Left renal pelvis (tissue), 4 donors: ENCODE measurements at places on chromosomes 7 and 10. TPM values are rescaled to one million over a fixed set of nuclear protein-coding genes. Genes with fewer than 3 reads are reported as not detected.

DNA sequence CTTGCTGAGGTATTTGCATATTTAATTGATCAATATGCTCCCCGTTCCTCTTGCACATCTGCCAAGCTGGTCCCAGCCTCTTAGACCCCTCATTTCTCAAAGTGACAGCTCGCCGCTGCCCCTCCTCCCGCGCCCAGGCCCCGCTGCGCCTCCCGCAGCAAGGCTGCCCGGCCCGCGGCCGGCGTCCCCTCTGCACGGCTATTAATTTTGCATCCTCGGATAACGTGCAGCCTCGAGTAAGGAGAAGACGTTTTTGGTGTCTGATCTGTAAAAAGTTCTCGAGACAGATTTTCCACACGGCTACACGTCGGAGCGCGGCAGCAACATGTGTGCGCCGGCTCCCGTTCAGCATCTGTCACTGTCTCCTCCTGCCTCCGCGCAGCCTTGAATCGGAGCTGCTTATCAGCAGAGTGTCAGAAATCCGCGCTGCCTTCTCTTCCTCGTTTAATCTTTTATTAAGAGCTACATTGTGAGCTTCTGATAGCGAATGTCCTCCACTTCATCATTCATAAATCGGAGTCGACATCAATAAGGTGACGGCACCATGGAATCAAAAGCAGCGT lies 65.3 kb downstream of the EBF3 start:
- DNase-seq = no peak

GRCh38 chr7:97215556-97215955 lies 98.1 kb downstream of the SDHAF3 start:
- DNase-seq = no peak

GRCh38 chr7:1940863-1941262 lies 270.8 kb downstream of the ELFN1 start:
- DNase-seq = no peak

- DNase-seq = no peak
These were observed 212.8 kb downstream of the PTEN start for GRCh38 chr10:88076027-88076880.

DNA sequence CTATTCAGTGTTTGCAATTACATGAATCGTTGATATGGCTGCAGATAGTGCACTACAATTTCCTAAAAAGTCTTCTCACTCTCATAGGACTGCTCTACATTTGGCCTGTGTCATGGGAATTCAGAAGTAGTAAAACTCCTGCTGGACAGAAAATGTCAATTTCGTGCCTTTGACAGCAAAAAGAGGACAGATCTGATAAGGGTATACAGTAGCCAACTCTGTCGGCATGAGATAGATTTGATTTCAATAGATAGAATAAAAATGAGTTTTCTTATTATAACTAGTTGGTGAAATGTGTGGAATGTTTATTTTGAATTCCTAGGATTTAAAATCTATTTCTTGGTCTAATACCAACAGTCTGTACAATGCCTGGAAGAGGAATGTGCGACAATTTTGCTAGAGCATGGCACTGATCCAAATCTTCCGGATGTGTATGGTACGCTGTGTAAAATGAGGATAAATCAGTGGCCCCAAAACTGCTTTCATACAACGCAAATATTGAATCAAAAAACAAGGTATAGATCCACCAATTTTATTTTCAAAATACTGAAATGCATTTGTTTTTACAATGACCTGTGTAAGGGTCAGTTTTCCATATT lies 133.5 kb upstream of the CDK13 start:
- DNase-seq = no peak

DNA sequence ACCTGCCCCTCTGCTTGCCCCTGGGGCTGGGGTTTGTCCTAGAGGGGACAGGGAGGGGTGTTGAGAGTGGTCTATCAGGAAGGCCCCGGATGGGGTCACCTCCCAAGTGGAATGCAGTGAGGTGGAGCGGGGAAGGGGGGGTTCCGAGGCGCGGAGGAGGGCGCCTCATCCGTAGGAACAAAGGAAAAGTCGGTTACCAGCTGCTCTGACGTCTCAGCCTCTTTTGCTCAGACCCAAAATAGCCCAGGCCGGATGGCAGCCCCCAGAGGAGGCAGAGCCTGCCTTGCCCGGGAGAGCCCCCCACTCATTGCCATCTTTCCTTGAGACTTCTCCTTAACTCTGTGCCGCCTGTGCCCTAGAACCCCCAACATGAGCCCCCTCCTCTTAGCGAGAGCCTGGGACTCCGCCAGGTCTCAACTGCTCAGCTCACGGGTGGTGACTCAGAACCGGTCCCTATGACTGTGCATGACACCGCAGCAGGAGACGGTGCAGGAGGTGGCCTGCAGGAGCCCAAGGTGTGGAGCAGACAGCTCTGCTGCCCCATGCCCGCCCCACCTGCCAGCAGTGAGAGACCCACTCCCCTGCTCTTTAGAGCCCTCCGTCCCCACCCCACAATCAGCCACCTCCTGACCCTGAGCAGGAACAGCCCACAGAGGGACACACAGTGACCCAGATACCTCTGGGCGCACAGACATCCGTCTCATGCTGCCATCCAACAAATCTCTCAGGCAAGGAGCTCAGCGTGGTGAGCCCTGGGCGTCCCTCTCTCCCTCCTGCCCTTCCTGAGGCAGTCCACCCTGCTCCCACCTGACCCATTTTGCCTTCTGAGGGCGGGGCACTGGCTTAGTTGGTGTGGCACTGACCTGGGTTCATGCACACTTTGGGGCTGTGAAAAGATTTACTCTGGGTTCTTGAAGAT lies 13.1 kb downstream of the STX1A start:
- DNase-seq = no peak

- DNase-seq = no peak
These were observed 55.1 kb upstream of the PPIF start for GRCh38 chr10:79292026-79292766.

GRCh38 chr10:30694518-30695228 lies 65.1 kb upstream of the LYZL2 start:
- DNase-seq = no peak

DNA sequence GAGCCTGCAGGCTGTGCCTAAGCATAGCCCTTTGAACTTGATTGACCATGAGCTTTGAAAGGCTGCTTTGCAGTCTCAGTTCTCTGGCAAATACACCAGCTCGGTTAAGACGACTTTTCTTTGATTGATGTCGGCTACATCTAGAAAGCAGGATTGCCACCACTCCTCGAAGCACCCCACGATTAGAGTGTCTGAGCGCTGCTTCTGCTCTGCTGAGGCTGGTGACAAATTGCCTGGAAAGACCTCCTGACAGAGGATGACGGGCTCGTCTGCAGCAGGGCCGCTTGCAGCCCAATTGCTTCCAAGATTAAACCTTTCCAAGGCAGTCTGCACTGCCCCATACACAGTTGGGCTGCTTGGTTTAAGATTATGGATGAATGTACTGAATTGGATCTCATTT lies 182.0 kb downstream of the CUX1 start:
- DNase-seq = no peak

GRCh38 chr10:21860718-21861117 lies 142.8 kb downstream of the DNAJC1 start:
- DNase-seq = no peak

- DNase-seq = no peak
These were observed 11.1 kb downstream of the MAFK start for GRCh38 chr7:1541431-1542162.

GRCh38 chr7:52995676-52996075 lies 39.8 kb upstream of the POM121L12 start:
- DNase-seq = no peak

DNA sequence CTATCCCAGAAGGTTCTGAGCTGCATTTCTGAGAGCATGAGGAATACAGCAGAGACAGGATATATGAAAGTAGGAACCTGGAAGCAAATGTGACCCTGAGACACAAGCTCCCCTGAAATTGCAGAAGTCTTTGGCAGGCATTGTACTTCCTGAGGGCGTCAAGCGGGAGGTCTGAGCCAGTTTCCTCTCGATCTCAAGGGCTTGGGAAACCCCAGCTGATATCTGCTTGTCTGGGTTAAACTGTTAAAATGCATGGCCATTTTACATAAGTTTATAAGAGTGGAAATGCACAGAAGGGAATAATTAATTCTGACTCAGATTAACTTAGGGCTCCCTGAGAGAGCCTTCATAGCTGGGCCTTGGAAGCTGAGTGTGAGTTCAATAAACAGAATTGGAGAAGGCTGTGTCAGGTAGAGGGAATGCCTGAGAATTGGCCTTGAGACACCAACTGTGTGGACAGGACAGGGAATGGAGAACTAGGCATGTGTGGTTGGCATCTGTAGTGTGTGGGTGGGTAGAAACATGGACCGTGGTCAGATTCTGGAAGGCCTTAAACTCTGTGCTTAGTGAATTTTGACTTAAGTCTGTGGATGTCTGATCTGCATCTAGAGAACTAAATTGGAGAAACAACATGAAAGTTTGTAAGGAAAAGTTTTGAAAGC lies 53.3 kb downstream of the WIPF3 start:
- DNase-seq = no peak

DNA sequence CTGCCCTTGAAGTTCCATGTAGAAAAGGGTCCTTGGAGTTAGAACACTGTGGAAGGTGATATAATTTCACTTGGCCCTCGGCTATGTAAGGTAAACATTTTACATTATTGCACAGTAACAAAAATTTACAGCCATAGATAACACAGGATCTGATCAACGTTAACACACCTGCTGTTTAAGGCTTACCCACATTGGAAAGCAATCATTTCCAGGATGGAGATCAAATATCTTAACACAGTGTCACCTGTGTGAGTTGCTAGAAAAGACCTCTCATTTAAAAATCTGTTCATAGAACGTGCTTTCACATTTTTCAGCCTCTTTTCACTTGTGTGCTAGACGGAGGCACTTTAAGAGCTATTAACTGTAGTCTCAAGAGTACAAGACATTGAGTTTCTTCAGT lies 1.9 kb downstream of the TMEM229A start:
- no peak for DNase-seq

DNA sequence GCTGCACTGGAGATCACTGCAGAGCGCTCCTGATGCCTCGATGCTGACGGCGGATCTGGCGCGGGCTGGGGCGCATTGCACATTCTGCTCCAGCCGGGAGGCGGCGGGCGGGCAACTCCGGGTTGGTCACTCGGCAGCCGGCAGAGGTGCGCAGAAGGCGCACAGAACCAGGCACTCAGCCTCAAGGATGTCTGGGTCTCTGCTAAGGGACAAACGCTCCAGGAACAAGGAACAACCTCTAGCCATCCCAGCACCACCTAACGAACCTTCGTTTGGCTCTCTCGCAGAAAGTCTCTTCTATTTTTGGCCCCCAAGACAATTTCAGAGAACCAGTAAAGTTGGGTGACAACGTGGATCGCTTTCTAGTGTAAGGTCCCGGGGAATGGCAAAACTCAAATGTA lies 254.6 kb downstream of the OTUD1 start:
- DNase-seq = peak; percentile 10

DNA sequence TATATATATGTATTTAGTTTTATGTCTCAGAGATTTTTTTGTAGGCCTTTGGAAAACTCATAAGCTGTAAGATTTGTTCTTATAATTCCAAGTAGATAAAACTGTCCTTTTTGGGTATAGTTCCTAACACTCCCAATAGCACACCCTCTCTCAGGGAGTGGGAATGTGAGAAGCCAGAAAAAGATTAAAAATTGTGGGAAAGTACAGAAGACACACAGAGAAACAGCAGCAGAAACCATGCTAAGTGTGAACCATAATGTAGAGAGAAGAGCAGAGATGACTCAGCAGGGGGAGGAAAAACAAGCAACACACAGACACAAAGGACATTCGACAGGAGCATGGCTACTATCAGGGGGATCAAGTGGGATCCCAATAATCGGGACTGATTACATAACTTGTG lies 401.6 kb downstream of the MAGI2 start:
- no peak for DNase-seq

- DNase-seq = no peak
These were observed 40.0 kb downstream of the SYPL1 start for GRCh38 chr7:106071999-106072714.

DNA sequence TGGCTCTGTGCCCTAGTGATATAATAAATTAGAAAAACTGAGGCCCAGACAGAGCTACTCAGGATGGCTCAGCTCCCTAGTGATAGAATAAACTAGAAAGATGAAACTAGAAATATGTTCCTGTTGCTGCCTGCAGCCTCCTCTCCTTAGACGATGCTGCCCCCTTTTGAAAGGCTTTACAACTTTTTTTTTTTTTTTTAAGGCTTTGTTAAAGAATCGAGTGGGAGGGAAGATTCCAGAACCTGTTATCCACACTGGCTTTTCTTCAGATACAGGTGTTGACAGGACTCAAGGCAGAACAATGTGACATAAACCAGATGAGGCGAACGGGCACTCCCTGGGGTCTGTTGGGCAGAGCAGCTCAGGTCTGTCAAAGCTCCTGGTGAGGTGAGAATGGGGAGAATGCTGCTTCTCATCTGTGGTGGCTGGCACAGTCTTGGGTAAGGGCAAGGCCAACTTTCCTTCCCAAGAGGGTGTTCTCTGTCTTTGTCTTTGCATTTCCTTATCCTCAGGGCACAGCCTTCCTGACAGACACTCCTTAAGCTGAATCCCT lies 175.1 kb downstream of the COBL start:
- DNase-seq = no peak

DNA sequence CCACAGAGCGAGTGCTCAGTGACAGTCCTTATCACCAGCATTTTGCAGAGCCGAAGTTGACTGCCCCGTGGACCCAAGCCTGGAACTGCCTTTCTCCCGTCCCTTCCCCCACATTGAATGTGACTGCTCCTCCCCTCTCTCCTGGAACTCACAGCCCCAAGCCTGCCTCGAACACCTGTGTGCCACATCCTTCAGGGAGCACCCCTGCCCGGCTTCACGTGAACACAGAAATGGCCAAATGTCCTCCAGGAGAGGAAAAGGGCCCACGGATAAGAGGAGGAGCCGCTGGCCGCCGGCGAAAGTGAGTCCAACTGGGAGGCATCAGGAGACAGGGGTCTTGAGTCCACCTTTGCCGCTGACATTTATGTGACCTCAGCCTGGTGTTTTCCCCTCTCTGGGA lies 16.2 kb downstream of the STX1A start:
- DNase-seq = no peak

DNA sequence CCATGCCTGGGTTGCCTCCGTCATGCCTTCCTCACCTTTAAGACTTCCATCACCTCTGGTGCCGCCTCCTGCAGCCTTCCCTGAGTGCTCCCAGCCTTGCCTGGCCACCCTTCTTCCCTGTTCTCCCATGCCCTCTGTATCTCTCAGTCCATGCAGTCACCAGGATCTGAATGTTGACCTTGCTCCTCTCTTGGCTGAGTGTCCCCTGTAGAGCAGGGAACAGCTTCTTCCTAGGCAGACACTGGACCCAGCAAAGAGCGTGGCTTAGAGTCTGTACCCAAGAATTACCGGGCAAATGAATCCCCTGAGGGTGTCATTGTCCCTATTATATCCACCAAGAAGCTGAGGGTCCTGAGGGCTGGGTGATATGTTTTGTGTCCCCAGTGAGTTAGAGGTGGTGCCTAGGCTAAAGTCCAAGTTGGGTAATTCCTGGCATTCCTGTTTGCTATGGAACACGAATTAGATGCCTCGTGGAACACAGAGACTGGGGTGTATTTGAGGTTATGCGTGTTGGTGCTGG lies 505.6 kb downstream of the RPS24 start:
- DNase-seq = no peak

GRCh38 chr10:1037098-1037497 lies 11.4 kb upstream of the IDI2 start:
- DNase-seq = no peak

AKR1C2 gene
- polyA plus RNA-seq = 11.5 TPM

TWIST1 gene
- 8.4 TPM for polyA plus RNA-seq

IQUB gene
- 5.5 TPM for polyA plus RNA-seq

NRCAM gene
- 17.3 TPM for polyA plus RNA-seq

LEP gene
- not detected for polyA plus RNA-seq

NME8 gene
- polyA plus RNA-seq = not detected

ATP5F1C gene
- polyA plus RNA-seq = 378 TPM

GRID2IP gene
- 0.64 TPM for polyA plus RNA-seq

GJD4 gene
- not detected for polyA plus RNA-seq

EVX1 gene
- not detected for polyA plus RNA-seq

CRHR2 gene
- 0.12 TPM for polyA plus RNA-seq

CCDC6 gene
- polyA plus RNA-seq = 27.2 TPM
